ENCODE measurements at places on chromosomes 16 and 17. TPM values are rescaled to one million over a fixed set of nuclear protein-coding genes. Genes with fewer than 3 reads are reported as not detected.

CORO6 gene
- 67.7 TPM for total RNA-seq

CLEC3A gene
- 0.42 TPM for total RNA-seq

KCNJ18 gene
- total RNA-seq = not detected

TVP23A gene
- not detected for total RNA-seq

TTLL6 gene
- total RNA-seq = 0.29 TPM

PRR11 gene
- 0.42 TPM for total RNA-seq

OSGIN1 gene
- 11.6 TPM for total RNA-seq

C16orf96 gene
- total RNA-seq = not detected

CALB2 gene
- total RNA-seq = 3.0 TPM

RNF112 gene
- 3.6 TPM for total RNA-seq

HS3ST3B1 gene
- 5.5 TPM for total RNA-seq

CDIP1 gene
- 30.2 TPM for total RNA-seq

MT4 gene
- total RNA-seq = not detected

NAGS gene
- total RNA-seq = 1.1 TPM

FBXO39 gene
- not detected for total RNA-seq

CIITA gene
- total RNA-seq = 11.2 TPM

COG7 gene
- 16.1 TPM for total RNA-seq

CLUH gene
- 42.8 TPM for total RNA-seq

Data from esophagus muscularis mucosa (tissue), 4 donors.